ENCODE measurements at places on chromosomes 5 and 9.

GRCh38 chr5:181099602-181100086 lies 31.3 kb downstream of the OR2V1 start:
- no peak for DNase-seq

- DNase-seq, result peak; percentile 52
Measured at GRCh38 chr5:75681125-75681830, 36.0 kb downstream of the POC5 start.

DNA sequence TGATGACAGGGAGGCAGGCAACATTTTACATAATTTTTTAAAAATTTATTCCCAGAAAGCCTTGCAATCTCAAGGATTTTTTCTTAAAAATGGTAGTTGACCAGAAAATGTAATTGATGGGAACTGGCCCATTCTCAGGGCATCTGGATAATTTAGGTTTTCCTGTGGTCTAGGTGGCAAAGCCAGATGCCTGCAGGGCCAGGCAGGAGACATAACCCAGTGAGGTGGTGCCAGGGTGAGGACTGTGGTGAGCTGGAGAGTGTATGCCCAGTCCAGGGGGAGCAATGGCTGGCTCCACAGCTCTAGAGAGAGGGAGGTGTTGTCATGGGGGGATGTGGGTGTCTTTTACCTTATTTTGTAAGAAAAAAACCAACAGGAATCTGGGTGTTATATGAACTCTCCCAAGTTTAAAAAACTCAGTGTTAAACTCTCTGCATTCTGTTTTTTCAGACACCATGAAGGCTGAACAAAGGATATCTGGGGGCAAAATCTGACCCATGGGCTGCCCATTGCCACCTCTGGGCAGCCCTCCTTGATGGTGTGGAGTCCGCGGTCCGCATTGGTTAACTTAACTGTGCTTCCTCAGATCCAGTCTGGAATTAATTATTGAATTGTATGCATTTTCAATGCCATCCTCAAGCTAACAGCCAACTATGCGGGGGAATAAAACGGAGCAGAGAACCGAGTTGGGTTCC lies 43.9 kb downstream of the BOD1 start:
- DNase-seq, result no peak

DNA sequence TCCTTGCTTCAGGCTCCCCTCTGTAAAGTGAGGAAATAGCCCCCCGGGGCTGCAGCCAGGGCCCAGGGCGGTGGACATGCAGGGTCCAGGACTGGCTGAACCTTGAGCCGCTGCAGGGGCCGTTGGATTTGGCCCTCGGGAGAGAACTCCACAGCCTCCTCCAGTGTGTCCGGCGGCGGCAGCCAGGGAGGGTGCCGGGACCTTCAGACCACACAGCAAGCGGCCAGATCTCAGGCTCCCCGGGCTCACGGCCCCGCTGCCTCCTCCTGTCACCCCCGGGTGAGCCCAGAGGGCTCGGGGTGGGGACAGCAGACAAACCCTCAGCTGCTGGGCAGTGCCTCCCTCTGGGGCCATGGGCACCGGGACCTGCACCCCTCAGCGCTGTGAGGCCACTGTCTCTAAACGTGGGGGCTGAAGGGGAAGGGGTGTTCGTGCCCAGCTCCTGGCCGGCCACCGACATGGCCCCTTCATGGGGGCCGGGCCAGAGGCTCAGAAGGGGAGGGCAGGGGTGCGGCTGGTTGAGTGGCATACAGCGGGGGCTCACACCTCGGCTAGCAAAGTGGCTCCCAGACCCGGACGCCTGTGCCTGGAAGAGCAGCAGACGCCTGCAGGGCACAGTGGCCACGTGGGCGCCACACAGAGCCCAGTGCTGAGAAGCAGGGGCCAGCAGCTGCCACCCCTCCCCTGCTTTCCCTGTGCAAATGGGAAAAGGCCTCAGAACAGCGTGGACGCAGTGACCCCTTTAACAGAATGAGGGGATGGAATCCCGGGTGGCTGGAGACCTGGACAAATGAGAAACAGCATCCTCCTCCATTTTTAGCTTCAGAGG lies 19.7 kb downstream of the SLC9A3 start:
- DNase-seq, result no peak

DNA sequence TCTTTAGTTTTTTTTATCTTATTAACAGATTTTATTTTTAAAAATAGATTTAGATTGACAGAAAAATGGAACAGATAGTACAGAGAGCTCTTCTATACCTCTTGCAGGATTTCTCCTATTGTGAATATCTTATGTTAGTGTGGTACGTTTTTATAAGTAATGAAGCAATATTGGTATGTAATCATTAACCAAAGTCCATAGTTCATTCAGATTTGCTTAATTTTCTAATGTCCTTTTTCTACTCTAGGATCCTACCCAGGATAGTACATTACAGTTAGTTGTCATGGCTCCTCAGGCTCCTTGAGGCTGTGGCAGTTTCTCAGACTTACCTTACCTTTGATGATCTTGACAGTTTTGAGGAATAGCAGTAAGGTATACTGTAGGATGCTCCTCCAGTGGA lies 30.4 kb downstream of the PPP2R2B start:
- DNase-seq, result no peak

GRCh38 chr5:139108063-139108824 lies 89.9 kb downstream of the SIL1 start:
- peak; percentile 82 for DNase-seq

DNA sequence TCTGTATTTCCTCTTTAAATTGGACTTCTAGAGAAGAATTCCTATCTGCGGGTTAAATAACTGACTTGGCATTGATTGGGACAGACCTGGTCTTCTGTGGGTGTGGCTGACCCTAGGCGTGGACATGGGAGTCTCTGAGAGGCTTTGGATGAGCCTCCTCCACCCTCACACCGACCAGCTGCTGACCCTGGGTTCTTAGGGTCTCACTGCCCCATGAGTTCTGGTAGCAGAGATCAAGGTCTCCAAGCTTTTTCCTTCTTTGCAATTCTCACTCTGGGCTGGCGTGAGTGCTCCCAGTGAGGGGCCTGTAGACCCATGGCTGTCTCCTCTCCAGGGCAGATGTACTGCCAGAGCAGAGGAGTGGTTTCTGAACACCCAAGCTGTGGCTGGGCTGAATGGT lies 41.6 kb upstream of the PITX1 start:
- DNase-seq, result no peak

DNA sequence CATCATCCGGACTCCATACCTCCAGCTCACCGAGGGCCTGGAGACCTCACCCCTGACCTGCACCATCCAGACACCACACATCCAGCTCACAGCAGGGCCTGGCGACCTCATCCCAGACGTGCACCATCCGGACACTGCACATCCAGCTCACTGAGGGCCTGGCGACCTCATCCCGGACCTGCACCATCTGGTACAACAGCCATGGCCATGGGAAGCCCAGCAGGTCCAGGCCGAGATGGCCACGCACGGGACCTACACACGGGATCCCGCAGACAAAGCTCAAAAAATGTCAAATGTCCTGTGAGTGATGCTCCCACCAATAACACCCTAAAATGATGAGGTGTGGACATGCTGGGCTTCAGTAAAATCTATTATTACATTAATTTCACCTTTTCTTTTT lies 9.7 kb downstream of the TERT start:
- DNase-seq, result no peak

DNA sequence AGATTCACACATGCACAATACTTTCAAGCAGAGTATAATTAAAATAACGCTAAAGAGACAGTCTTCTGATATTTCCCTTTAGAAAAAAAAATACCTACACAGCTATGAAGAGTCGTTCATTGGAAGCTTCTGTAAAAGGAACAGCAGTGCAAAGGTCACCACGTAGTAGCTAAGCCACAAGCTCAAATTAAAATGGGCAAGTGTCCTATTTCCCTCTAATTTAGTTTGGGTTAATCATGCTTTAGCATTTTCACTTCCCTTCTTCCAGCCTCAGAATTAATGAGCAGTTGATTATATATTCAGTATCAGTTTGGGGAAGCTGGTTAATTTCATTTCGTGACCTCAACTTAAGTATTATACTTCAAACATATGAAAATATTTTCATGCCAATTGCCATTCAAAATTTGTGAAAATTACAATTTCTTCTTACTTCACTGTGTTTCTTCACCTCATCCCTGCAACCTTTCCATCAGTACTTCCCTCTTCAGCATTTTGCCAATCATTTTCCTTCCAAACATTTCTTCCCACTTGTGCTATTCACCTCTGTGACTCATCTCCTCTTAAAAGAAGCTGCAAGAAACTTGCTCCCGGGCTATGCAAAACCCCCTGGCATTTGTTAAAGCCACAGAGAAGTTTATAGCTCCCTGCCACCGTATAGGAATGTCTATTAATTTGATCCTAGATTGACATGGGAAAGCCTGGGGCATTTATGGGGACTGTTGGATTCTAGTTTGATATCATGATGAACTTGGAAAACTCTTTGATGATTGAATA lies 83.0 kb downstream of the DMRTA1 start:
- no peak for DNase-seq

GRCh38 chr9:12922224-12922866 lies 147.5 kb downstream of the LURAP1L start:
- no peak for DNase-seq

DNA sequence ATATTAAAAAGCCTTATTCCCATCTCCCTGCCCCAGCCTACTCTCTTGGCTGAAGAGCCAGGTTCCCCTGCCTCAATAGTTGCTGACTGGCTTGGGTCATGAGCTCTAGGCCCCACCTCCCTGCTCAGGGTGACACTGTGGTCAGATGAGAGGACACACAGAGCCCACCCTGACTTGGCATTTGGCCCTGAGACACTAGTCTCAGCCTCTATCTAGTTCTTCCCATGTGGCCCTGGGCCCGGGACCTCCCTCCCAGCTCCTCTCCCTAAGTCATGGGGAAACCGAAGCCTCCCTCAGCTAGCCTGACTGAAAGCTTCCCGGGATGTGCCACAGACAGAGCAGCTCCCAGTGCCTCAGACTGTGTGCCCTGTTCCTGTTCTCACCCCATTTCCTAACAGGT lies 5.8 kb upstream of the MYOZ3 start:
- DNase-seq, result no peak

GRCh38 chr5:43572357-43572756 lies 15.5 kb upstream of the PAIP1 start:
- no peak for DNase-seq

- no peak for DNase-seq
Measured at GRCh38 chr9:119420231-119420630, 51.0 kb upstream of the BRINP1 start.

- no peak for DNase-seq
Measured at GRCh38 chr5:91033370-91033769, 349.7 kb downstream of the ARRDC3 start.

DNA sequence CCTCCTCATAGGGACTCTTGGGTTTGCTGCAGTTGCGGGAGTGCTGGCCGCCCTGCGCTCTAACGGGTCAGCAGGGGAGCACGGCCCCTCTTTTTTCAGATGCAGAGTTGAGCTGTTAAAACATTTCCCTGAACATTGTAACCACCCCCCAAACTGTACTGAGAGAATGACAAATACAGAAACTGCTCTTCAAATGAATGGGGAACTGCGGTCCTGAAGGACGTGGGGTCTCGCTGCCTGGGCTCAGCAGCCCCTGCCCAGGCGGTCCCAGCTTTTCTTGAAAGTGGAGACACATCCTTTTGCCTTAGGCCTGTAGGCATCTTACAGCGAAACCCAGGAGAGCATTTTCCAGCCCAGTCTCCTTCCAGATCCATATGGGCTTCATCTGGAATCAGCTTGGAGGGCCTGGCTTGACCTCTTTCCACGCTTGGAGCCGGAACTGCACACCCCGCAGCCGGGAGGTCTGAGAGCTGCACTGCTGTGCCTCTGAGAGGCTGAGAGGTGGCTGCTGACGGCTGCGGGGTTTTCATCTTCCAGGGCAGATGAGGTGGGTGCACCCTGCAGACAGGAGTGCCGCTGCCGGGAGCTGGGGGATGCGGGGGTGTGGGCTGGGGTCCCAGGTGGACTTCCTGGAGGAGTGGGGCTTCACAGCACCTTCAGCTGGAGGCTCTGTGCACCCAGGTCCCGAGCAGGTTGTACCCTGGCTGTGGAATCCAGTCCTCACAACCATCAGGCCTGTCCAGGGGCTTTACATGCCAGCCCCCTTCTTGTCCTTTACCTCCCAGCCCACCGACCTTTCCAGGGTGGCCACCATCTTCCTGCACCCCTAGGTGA lies 1.2 kb upstream of the AGPAT2 start:
- DNase-seq, result no peak

DNA sequence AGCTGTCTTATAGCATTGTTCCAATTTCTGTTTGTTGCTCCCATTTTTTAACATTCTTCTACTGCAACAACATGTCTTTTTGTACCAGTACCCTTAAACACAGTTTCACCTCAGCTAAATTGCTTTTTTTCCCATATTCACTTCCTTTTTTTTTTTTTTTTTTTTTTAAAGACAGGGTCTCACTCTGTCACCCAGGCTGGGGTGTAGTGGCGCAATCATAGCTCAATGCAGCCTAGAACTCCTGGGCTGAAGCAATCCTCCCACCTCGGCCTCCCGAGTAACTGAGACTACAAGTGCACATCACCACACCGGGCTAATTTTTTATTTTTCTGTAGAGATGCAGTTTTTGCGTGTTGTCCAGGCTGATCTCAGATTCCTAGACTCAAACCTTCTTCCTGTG lies 161.3 kb downstream of the NIPBL start:
- no peak for DNase-seq

DNA sequence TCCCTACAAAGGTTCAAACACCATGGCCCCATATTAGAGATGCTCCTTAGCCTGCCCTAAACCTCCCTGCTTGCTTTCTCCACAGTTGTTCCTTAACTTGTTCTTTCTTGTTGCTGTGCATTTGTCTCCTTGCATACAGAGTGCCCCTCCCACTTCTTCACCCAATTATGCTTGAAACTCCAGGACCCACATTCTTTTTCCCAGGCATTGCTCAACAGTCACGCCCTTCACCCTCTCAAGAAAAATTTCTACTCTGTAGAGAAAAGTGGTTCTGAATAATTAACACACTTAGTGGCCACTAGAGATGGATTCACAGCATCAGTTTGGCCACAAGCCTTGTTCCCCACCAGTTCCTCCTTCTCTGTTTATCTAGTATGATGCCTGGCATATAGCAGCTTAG lies 57.7 kb downstream of the NREP start:
- DNase-seq, result no peak

DNA sequence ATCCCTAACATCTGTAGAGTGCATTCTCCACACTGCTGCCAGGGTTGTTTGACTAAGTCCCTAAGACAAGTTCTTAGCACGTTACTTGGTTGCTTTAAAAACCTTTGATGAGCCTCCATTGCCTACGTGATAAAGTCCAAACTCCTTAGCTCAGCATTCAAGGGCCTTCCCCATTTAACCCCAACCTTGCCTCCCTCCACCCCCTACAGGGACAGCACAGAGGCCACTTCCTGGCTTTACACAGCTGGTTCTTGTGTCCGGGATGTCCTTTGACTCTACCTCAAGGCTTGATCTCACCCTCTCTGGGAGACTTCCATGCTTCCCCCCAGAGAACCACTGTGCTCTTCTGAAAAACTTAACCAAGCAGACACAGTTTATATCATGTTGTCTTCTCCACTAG lies 29.4 kb downstream of the FAM240B start:
- no peak for DNase-seq

DNA sequence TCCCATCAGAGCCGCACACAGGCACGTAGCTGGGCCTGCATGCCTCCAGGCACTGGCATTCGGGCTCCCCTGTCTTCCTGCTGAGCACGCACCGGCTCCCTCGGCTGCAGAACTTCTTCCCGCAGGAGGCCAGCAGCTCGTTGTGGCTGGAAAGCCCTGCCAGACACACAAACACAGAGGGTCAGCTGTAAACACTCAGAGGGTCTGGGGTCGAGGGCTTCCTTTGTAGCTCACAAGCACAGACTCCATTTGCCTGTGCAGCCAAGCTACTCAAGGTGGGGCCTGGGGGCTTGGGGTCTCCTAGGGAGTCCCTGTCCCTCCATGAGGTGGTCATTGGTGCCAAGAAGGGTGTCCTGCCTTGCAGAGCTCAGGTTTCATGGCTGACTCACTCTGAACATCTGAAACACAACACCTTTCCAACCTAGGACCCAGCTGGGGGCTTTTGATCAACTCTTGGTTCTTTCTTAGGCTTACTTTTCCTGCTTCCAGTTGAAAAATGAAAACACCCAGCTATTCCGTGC lies 211.4 kb downstream of the FSTL4 start:
- no peak for DNase-seq

Measured in fibroblast of skin of back (primary cell).